ENCODE measurements at places on chromosomes 12 and 14. TPM values are rescaled to one million over a fixed set of nuclear protein-coding genes. Genes with fewer than 3 reads are reported as not detected.

The OR11G2 gene
- not detected for total RNA-seq

The SSPN gene
- total RNA-seq, result 49.8 TPM

The TMEM30B gene
- total RNA-seq, result 1.8 TPM

The RASAL1 gene
- total RNA-seq, result not detected

GRCh38 chr12:84561351-84561750 is 351.2 kb downstream of the SLC6A15 start:
- no peak for DNase-seq
- H3K36me3 ChIP-seq, result no peaks in the 10 kb centered on the region
- H3K4me3 ChIP-seq, result no peak overlapping the region

GRCh38 chr14:30069536-30069935 is 141.9 kb upstream of the PRKD1 start:
- H3K27me3 ChIP-seq, result no peaks in the 10 kb centered on the region
- no peak for DNase-seq
- no peak overlapping the region for H3K4me3 ChIP-seq
- H3K4me1 ChIP-seq, result no peaks in the 10 kb centered on the region
- H3K27ac ChIP-seq, result no peak overlapping the region

- no peak overlapping the region for H3K27ac ChIP-seq
- H3K4me1 ChIP-seq, result no peaks in the 10 kb centered on the region
- DNase-seq, result peak; percentile 1
- H3K4me3 ChIP-seq, result no peak overlapping the region
- no peaks in the 10 kb centered on the region for H3K27me3 ChIP-seq
Observed at GRCh38 chr14:96094211-96094610, 55.0 kb downstream of the C14orf132 start.

GRCh38 chr12:115946092-115946491 is 331.4 kb downstream of the MED13L start:
- H3K27me3 ChIP-seq, result no peaks in the 10 kb centered on the region
- no peaks in the 10 kb centered on the region for H3K4me1 ChIP-seq
- H3K36me3 ChIP-seq, result no peaks in the 10 kb centered on the region
- no peak overlapping the region for H3K4me3 ChIP-seq

DNA sequence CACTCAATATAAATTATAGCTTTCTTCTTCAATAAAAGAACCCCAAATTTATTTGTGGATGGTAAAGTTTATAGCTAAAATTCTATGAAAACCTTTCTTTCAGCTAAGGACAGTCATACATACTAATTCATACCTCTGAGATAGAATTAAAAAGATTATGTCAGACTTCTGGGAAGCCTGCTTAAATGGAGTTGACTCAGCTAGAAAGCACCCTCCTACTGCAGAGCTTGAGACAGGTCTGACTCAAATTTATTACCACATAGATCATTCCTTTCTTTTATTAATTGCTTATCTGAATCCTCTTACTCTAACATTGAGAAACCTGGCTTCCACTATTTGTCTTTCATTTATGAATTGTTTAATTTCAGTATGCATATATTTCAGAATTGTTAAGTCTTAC is 1007.0 kb upstream of the LRFN5 start:
- no peaks in the 10 kb centered on the region for H3K36me3 ChIP-seq
- DNase-seq, result no peak
- H3K4me1 ChIP-seq, result no peaks in the 10 kb centered on the region
- H3K4me3 ChIP-seq, result no peak overlapping the region

DNA sequence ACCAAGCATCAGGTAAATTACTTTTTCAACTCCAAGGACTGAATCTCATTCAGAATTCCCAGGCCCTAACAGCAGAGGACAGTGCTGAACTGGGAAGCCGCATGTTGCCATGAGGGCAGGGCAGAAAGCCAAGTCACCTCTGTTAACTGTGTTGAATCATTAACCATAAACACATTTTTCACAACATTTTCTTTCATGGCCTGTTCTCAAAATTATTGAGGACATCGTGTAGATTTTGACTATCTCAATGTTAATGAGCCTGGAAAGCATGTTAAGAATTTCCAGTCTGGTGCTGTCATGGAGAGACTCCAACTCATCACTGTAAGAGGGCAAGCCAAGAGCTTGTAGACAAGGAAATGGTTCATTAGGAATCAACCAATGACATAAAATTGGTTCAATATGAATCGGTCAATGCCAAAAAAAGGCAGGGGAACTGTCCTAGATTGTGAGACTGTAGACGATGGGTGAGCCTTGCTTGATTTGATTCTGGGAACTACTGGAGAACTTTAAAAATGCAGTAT is 33.7 kb downstream of the CPM start:
- H3K4me1 ChIP-seq, result no peaks in the 10 kb centered on the region
- H3K4me3 ChIP-seq, result no peak overlapping the region
- no peak for DNase-seq

DNA sequence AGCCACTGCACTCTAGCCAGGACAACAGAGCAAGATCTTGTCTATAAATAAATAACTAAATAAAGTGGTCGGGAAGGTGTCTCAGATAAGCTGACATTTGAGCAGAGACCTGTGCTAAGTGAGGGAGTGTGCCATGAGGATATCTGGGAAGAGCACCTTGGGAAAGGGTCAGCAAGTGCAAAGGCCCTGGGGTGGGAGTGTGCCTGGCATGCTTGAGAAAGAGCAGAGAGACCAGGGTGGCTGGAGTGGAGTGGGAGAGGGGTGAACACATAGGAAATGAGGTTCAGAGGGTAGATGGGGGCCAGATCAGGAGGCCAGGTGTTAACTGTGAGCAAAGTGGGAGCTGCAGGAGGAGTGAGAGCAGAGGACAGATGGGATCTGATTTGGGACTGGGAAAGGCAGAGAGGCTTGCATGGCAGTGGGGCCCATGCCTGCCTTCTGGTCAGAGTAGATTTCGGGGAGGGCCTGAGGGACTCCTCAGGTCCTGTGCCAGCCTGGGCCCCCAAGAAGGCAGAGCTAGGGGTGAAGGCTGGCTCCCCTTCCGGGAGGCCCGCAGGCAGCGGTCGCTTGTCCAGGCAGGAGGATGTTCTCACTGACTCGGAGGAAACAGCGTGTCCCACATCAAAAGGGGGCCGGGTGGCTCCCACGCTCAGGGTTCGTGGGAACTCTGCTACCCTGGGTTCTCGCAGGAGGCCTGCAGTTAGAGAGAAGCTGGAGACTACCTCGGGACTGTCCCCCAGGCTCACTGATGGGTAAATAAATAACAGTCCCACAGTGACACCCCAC is 32.6 kb downstream of the DTX1 start:
- no peak overlapping the region for H3K4me3 ChIP-seq
- H3K27me3 ChIP-seq, result no peaks in the 10 kb centered on the region
- no peaks in the 10 kb centered on the region for H3K4me1 ChIP-seq
- no peak overlapping the region for H3K27ac ChIP-seq
- no peak for DNase-seq

GRCh38 chr12:93856611-93857010 is 179.4 kb downstream of the CRADD start:
- H3K4me3 ChIP-seq, result no peak overlapping the region
- H3K36me3 ChIP-seq, result no peaks in the 10 kb centered on the region
- H3K27me3 ChIP-seq, result no peaks in the 10 kb centered on the region
- no peak for DNase-seq
- H3K4me1 ChIP-seq, result no peaks in the 10 kb centered on the region
- H3K27ac ChIP-seq, result no peak overlapping the region

- H3K27ac ChIP-seq, result no peak overlapping the region
- no peaks in the 10 kb centered on the region for H3K4me1 ChIP-seq
- DNase-seq, result no peak
- no peaks in the 10 kb centered on the region for H3K36me3 ChIP-seq
- no peaks in the 10 kb centered on the region for H3K27me3 ChIP-seq
Observed at GRCh38 chr14:103315351-103315911, 18.6 kb upstream of the EIF5 start.

DNA sequence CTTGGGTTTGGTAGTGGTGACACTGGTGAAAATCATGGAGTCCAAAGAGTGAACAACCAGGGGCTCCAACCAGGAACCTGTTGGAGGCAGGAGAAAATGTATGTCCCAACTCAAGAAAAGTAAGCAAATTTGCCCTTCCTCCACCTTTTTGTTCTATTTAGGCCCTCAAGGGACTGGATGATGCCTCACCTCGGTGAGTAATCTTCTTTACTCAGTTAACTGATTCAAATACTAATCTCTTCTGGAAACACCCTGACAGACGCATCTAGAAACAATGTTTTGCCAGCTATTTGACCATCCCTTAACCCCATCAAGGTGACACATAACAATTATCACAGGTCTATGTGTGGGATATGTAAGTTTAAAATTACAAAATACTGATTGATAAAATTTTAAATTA is 272.4 kb upstream of the FOXG1 start:
- DNase-seq, result no peak
- no peaks in the 10 kb centered on the region for H3K36me3 ChIP-seq
- no peaks in the 10 kb centered on the region for H3K27me3 ChIP-seq
- H3K27ac ChIP-seq, result no peak overlapping the region

DNA sequence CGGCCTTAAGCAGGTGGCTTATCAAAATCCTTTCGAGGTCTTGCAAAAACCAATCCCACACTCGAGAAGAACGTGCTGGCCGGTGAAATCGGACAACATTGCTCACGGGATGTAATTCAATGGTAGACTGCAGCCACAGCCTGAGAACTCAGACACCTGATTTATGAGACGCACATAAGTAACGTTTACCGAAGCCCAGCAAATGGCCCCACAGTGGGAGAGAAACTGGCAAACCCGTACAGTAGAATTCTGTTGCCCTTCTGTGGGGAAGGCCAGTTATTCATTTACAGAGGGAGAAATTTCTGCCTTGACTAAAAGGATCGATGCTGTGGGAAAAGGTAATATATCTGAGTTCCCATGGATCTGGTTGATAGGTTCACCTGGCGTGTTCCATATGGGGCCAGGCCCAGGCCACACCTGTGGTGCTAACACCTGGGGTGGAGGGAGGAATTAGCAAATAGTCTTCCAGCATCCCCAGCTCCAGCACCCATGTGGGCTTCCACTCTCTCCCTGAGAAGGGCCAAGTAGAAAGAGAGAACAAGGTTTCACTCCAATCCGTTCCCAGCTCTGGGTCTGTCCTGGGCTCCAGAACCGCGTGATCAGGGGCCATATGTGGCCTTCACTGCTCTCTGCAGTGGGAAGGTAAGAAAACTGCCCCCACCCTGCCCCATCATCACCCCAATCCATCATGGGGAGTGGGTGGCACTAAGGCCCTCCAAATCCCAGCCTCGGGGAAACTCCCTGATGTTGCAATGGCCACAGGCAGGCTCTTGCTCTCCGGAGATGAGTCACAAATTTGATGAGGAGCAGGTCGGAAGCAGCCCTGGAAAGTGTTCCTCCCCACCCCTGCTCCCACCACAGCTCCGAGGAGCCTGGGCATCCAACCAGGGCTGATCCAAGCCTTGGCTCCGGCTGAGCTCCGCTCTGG is 12.7 kb downstream of the BDKRB1 start:
- H3K4me1 ChIP-seq, result no peaks in the 10 kb centered on the region
- H3K27ac ChIP-seq, result peak overlapping the region; percentile 74
- H3K4me3 ChIP-seq, result no peak overlapping the region
- no peaks in the 10 kb centered on the region for H3K27me3 ChIP-seq

GRCh38 chr12:52366738-52367485 is at the start of gene KRT85:
KRT85 (minus strand) TSS chr12:52367481; CDS start chr12:52367405, 76 bp downstream.
- H3K4me3 ChIP-seq, result no peak within 1 kb of the TSS
- no peak for DNase-seq
- H3K27me3 ChIP-seq, result no peaks in the 10 kb centered on the region
- H3K36me3 ChIP-seq, result no peaks in the 10 kb centered on the region
- H3K27ac ChIP-seq, result no peak within 1 kb of the TSS

DNA sequence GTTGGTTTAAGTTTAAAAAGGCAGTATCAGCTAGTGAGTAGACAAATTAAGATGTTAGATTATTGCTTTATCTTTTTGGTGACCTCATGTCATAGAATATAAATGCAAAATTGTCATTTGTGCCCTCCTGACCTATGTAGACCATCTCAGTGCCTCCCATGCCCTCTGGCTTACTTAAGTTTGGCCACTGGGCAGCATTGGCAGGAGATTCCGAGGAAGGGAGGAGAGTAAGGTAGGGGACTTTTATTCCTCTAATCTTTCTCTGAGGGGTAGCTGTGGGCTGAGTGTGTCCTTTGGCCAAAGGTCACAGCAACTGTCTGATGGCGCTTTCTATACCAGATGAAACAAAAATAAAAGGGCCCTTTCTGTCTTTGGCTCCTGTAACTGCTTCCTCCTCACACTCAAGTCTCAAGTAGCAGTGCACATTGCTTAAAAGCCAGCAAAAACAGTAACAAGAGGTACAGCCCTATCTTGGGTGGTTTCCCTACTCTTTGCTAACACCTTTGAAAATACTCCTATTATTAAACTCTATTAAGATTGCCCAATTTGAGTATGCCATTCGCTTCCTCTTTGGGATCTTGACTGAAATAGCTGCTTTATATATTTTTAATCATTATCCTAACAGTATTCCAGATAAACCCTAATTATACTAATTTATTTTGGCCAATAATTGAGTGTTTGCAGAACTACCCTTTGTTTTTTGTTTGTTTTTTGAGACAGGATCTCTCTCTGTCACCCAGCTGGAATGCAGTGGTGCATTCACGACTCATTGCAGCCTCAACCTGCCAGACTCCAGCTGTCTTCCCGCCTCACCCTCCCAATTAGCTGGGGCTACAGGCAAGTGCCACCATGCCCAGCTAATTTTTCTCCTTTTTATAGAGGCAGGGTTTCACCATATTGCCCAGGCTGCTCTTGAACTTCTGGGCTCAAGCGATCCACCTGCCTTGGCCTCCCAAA is 56.5 kb upstream of the KCNH3 start:
- H3K27me3 ChIP-seq, result no peaks in the 10 kb centered on the region
- no peaks in the 10 kb centered on the region for H3K4me1 ChIP-seq
- H3K27ac ChIP-seq, result no peak overlapping the region
- no peaks in the 10 kb centered on the region for H3K36me3 ChIP-seq

- H3K27ac ChIP-seq, result no peak overlapping the region
- H3K4me1 ChIP-seq, result no peaks in the 10 kb centered on the region
- no peaks in the 10 kb centered on the region for H3K27me3 ChIP-seq
- no peak overlapping the region for H3K4me3 ChIP-seq
- no peaks in the 10 kb centered on the region for H3K36me3 ChIP-seq
Observed at GRCh38 chr12:117686911-117687377, 281.8 kb downstream of the KSR2 start.

- no peak for DNase-seq
- H3K4me1 ChIP-seq, result no peaks in the 10 kb centered on the region
- no peaks in the 10 kb centered on the region for H3K27me3 ChIP-seq
- no peak overlapping the region for H3K27ac ChIP-seq
- no peak overlapping the region for H3K4me3 ChIP-seq
- no peaks in the 10 kb centered on the region for H3K36me3 ChIP-seq
Observed at GRCh38 chr14:23399591-23399990, 8.5 kb downstream of the MYH6 start.

DNA sequence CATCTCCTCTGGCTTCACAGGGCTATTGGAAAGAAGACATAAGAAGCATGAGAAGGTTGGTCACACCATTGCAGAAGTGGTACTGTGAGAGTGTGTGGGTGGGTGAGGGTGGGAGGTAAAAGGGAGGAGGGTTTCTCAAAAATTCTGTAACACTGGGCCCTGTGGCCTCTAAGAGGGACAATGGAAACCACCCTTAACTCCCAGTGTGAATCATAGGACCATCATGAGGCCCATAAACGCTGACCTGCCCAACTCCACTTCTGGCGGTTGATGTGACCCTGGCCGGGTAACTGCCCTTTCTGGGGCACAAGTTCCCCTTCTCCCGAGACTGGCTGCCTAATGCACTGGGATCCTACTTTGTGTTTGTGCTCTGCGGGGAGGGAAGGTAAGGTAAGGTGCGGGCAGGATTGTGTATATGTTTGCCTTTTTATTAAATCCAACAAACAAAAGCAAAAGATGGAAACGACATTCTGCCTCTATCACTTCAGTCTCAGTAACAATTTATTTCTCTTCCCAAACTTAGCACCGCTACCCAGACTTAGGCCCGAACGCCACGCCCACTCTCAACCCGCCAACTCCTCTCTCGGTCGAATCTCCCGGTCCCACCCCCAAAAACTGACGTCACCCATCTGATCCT is 551 bp downstream of the METTL1 start:
- H3K4me1 ChIP-seq, result no peaks in the 10 kb centered on the region
- no peaks in the 10 kb centered on the region for H3K36me3 ChIP-seq
- H3K4me3 ChIP-seq, result peak overlapping the region; percentile 63
- peak overlapping the region; percentile 89 for H3K27ac ChIP-seq
- DNase-seq, result peak; percentile 93

GRCh38 chr12:75884465-75884985 is 147.1 kb downstream of the PHLDA1 start:
- no peaks in the 10 kb centered on the region for H3K36me3 ChIP-seq
